ENCODE measurements at places on chromosomes 7 and 10. TPM values are rescaled to one million over a fixed set of nuclear protein-coding genes. Genes with fewer than 3 reads are reported as not detected.

DNA sequence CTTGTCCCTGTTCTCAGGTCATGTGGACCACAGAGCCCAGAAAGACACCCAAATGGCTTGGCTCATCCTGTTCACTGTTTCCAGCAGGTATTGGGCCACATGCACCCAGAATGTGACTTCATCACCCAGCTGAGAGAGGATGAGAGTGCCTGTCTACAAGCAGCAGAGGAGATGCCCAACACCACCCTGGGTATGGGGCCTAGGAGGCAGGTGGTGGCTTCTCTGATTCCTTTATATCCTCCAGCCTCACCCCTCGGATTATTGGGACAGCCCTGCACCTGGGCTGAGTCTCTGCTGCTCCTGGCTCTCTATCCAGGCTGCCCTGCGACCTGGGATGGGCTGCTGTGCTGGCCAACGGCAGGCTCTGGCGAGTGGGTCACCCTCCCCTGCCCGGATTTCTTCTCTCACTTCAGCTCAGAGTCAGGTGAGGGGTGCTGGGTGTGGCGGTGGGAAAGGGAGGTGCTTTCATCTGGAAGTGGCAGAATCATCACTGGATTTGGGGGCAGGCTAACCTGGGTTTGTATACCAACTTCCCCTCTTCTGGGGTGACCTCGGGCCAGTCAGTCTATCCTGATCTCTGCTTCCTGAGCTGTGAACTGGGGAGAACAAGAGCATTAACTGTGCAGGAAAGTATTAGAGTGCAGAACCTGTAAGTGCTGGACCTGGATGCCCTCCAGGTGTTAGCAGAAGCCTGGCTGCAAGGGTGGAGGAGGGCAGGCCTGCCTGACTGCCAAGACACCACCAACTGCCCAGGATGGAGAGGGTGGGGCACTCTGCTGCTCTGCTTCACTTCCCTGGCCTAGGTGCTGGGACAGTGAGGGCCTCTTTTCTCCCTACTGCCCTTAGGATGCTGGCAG lies 5.2 kb downstream of the GHRHR start:
- no peak for DNase-seq

GRCh38 chr7:135859538-135859937 lies 110.9 kb upstream of the FAM180A start:
- no peak for DNase-seq

TAS2R4 gene
- 2.5 TPM for total RNA-seq

DNA sequence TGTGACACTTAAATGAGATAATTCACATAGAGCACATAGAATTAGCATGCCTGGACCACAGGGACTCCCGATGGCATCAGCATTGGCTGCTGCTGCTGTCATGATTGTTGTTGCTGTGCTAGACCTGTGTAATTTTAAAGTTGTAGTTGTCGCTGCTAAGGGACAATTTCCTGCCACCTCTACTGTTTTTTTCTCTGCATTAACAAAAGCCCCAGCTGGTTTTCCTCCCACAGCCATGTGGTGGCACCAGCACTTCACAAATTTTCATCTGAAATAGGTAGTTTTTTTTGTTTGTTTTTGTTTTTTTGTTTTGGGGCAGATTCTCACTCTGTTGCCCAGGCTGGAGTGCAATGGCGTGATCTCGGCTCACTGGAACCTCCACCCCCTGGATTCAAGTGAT lies 25.4 kb upstream of the PRXL2A start:
- peak; percentile 43 for DNase-seq

DNA sequence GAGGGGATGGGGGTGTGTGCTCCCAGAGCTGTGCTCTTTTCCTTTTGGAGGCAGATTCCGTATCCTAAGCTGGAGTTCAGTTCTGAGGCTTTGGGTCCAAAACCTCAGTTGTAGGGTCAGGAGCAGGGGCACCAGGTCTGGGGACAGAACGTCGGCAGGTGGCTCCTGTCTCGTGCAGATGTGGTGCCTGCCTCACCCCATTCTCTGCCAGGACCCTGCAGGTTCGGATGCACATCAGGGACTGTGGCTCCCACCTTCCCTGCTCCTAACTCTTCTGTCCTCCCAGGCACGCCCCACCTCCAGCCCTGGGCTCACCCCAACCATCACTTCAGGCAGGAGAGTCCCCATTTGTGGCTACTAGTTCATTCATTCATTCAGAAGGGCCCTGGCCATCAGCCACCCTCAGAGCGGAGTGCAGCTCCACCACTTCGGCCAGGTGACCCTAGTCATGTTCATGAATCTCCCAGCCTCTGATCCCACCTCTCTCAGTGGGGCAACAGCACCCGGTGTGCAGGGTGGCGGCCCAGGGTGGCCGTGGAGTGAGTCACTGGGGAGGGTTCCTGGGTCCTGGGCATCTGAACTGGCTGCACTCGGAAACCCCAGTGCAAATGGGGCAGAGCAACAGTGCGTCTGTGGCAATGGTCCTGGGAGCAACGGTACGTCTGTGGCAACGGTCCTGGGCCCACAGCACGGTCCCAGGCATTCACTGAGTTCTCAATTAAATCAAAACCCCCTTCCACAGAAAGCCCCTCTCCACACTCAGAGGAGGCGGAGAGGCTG lies 100.8 kb upstream of the FAM20C start:
- no peak for DNase-seq

DNA sequence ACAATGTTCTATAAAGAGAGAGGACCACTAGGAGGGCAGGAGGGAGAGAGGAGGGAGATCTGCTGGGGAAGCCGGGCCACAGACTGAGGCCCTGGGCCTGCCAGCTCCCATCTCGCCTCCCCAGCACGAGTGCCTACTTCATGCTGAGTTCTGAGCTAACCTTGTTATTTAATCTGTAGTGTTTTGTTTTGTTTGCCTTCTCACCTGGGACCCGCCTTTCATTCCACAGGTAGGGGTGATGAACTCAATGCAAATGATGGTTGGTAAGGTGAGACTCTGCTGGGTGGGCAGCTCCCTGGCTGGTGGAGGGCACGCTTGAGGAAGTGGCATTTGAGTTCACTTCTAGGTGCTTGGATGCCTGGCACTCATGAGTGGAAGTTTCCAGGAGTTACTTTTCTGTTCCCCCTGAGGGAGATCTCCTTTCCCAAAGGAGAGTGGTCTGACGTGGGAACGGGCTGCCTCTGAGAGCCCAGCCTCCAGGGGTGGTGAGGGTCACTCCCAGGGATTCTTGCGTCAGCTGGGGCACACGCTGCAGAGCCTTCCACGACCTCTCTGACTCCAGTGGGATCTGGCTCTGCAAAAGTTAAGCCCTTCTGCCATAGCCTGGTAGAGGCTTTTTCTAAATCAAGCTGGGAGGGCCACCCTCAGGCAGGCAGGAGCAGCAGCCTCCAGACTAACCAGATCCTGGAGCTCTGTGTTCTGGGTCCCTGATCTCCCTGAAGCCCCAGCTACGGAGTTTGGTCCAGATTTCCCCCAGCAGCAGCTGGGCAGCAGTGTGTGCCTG lies 22.4 kb downstream of the UBTD1 start:
- peak; percentile 81 for DNase-seq

DNA sequence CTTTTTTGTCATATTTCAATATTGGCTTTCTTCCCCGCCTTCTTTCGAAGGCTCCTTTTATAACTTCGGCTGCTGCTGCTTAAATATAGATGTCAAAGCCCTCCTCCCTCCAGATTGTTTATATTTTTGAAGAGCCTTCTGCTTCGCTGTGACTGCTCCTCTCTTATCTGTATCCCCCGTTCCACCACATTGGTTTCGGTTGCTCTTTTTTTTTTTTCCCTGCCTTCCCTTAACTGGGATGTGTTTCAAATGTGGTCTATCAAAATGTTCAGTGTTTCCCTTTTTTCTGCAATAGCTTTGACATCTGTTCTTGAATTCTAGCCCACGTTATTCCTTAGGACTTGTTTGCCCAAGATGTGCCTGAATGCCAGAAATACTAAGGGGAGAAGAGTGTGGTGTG lies 96.4 kb downstream of the CUX1 start:
- DNase-seq, result no peak

PDK4 gene
- 45.0 TPM for total RNA-seq

DNA sequence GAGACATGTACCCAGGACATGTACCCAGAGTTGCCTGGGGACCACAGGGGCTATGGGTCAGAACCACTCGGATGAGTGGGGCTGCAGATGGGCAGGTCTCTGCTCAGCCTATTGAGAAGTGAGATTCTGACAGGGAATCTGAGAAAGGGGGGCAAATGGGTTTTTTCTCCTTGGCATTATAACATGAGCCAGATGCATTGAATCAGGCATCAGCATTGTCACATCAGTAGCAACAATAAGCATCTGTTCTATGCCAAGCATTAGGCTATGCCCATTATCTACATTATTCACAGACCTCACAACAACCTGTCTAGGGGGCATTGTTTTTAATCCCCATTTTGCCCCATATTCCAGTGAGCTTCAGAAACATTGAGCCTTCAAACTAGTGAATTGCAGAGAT lies 108.2 kb downstream of the PLCE1 start:
- no peak for DNase-seq

- DNase-seq, result peak; percentile 60
Measured at GRCh38 chr7:16695621-16696237, 49.7 kb downstream of the BZW2 start.

- no peak for DNase-seq
Measured at GRCh38 chr7:129143724-129144094, 798 bp upstream of the TSPAN33 start.

GRCh38 chr10:2592360-2593160 lies 474.8 kb upstream of the PFKP start:
- DNase-seq, result no peak

- no peak for DNase-seq
Measured at GRCh38 chr10:97629289-97629688, 4.0 kb downstream of the MORN4 start.

GRCh38 chr10:15370212-15370855 lies 755 bp downstream of the FAM171A1 start:
- peak; percentile 83 for DNase-seq

DNA sequence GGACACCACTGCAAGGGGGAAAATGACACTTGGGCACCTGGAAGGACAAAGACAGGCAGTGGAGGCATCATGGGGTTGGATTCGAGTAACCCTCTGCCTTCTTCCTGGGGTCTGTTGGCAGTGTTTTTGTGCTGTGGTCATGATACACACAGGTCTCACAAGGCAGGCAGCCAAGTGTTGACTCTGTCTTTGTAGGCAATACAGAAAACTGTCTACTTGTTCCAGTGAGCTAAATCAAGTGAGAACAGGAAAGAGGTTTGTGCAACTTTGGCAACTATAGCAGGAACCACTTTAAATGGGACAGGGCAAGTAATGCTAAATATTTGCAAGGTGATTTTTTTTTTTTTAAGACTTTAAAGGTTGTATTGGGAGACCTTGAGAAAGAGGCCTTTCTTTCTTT lies 578.6 kb upstream of the GALNT17 start:
- DNase-seq, result no peak

DNA sequence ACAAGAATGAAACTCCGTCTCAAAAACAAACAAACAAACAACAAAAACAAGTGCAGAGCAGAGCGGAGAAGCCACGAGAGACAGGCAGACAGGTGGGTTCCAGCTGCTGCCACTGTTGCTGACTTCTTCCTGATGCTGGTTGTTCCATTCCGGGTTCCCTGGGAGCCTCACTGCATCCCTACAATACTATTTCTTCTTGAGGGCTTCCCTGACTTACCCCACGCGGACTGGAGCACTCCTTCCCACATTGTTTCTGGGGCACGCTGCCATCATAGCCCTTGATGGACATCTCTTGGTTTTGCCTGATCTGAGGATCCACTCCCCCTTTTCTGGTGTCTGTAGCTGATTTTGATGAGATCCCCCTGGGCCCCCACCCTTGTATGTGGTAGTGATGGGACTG lies 5.6 kb upstream of the NKX1-2 start:
- DNase-seq, result no peak

- DNase-seq, result no peak
Measured at GRCh38 chr10:65952086-65952485, 973.8 kb upstream of the LRRTM3 start.

GRCh38 chr10:8513155-8514147 lies 459.0 kb downstream of the GATA3 start:
- no peak for DNase-seq

CRHR2 gene
- not detected for total RNA-seq

- DNase-seq, result no peak
Measured at GRCh38 chr10:71457908-71458307, 61.2 kb downstream of the CDH23 start.

NEBL gene
- 21.2 TPM for total RNA-seq

GRCh38 chr7:82430500-82431465 lies 12.8 kb downstream of the CACNA2D1 start:
- no peak for DNase-seq
